Uterus (tissue), 4 donors: ENCODE measurements at places on chromosomes 7 and 10. TPM values are rescaled to one million over a fixed set of nuclear protein-coding genes. Genes with fewer than 3 reads are reported as not detected.

FRMPD2 gene
- total RNA-seq = 0.21 TPM

TAS2R4 gene
- total RNA-seq = 0.26 TPM

OR2A5 gene
- total RNA-seq = not detected

NUTM2B gene
- total RNA-seq = 0.41 TPM

NAT16 gene
- not detected for total RNA-seq

BLNK gene
- 1.8 TPM for total RNA-seq

GDF2 gene
- not detected for total RNA-seq

SLC16A9 gene
- 18.2 TPM for total RNA-seq

PCLO gene
- total RNA-seq = 2.6 TPM

DNA sequence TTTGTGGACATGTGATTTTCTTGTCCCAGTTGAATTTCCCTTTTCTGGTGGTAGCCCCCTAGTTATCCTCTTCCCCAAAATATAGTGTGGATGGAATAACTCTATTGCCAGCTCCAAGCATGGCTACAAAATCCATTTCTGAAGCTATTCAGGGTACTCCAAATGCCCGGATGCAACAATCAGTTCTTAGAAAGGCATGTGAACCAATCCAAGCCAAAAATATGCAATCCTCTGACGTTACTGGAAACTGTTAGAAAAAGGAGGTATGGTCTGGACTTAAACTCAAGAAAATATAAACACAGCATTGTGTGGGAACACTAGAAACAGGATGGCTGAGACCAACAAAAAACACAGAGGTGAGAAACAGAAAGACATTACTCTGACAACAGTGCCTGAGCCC, 347.0 kb downstream of the GPAM start:
- no peak for DNase-seq

DNA sequence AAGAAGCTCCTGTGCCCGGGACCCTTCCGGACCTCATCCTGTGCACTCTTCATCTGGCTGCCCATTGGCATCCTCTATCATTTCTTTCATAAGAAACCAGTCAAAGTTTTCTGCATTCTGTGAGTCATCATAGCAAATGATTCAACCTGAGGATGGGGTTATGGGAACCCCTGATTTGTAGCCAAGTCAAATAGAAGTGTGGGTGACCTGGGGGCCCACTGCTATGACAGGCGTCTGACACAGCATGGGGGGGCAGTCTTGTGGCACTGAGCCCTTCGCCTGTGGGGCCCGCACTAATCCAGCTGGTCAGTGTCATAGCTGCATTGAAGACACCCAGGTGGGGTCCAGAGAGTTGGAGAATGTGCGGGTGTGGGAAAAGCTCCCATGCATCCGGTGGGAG, 230.4 kb downstream of the USP6NL start:
- no peak for DNase-seq

DNA sequence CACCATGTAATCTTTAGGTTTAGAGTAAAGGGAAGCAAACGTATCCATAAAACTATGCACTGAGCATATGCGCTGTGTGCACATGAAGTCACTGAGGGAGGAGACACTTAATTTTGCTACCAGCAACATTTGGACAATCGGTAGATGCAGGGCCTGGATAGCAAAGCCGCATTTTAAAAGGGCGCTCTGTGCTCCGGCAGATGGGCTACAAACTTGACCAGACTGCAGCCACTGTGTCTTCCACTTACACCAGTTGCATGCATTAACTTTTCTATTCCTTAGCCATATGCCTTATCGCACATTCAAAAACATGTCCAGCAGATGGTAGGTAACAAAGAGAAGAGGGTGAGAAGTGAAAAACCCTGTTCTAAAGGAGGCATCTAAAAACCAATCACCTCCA, 18.3 kb downstream of the FAM171A1 start:
- DNase-seq = no peak

GRCh38 chr7:120933475-120933874, 17.1 kb upstream of the ING3 start:
- no peak for DNase-seq

GRCh38 chr7:132022188-132022587, 465.8 kb upstream of the PODXL start:
- no peak for DNase-seq

GRCh38 chr10:110336111-110336721, 31.5 kb upstream of the SMNDC1 start:
- DNase-seq = no peak

DNA sequence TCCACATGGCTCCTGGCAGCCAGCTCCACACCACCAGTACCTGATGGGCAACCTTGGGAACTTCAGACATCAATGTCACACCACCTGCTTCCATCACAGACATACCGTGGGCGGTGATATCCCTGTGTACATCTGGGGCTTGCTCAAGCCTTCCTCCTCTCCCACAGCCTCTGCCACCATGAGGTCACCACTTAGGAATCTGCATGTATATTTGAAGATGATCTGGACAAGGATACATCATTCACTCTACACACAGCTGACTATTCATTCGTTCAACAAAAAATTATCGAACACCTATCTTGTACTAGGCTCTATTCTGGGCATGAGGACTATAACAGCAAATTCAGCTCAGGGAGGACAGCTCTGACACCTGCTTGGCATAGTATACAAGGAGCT, 6.8 kb downstream of the DLG5 start:
- no peak for DNase-seq

DNA sequence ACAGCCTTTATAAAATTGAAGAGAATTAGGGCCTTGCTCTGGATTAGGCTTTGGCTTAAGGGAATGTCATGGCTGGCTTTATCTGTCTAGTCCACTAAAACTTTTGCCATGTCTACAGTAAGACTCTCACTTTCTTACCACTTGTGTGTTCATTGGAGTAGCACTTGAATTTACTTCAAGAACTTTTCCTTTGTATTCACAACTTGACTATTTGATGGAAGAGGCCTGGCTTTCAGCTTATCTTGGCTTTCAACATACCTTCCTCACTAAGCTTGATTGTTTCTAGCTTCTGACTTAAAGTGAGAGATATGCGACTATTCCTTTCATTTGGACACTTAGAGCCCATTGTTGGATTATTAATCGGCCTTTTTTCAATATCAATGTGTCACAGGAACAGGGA, 96.1 kb downstream of the TPST1 start:
- DNase-seq = no peak

GRCh38 chr7:151367284-151367683, 25.7 kb downstream of the NUB1 start:
- no peak for DNase-seq

- DNase-seq = no peak
Observed at GRCh38 chr10:119333146-119333792, 125.9 kb downstream of the GRK5 start.

- DNase-seq = no peak
Observed at GRCh38 chr7:72016574-72016973, 395.6 kb downstream of the CALN1 start.

DNA sequence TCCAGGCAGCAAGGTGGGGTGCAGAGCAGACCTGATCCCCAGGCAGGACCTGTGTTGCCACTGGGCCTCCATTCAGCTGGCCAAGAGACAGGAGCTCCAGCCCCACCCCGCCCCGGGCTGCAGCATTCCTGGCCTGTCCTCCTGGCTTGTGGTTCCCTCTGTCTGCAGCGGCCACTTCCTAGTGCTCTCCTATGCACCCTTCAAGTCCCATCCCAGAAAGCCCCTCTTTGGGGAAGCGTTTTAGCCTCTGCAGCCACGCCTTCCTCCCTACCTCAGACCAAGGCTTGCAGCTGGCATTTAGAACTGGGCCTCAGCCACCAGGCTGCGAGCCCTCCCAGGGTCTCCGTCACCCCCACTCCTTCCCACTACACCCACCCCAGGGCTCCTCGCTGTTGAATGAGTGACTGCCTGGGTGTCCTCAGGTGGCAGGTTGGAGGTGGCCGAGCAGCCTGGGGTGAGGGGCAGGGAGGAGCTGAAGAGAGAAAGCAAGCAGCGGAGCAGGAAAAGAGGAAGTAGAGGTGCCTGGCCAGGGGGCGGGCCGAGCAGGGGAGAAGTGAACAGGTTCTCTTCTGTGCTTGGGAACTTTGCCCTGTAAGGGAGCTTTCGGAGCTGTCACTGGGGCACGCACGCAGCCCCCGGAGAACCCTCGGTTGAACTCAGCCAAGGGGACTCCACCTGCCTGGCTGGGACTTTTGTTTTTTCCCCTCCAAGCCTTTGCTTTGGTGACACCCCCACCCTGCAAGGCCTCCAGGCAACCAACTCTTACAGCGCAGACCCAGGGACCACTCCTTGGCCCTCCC, 109.1 kb upstream of the TNRC18 start:
- DNase-seq = peak; percentile 81

- no peak for DNase-seq
Observed at GRCh38 chr7:2405201-2405600, 1.8 kb downstream of the CHST12 start.

GRCh38 chr7:44375236-44375699, 49.9 kb upstream of the CAMK2B start:
- no peak for DNase-seq

DNA sequence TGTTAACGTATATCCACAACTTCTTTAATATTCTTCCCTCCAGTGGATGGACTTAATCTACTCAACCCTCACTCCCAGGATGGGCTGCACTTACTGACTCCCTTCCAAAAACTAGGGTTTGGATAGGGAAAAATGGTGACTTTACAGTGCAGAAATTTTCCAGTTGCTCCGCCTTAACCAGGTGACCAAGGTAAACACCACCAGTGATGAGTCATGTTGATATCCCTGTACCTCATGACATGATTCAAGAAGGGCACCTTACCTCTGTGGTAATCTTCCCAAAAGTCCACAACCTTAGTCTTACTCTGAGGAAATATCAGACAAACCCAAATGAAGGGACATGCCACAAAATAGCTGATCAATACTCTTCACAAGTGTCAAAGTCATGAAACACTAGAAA, 3.5 kb upstream of the GSTK1 start:
- no peak for DNase-seq

GRCh38 chr10:20254078-20254477, 437.8 kb downstream of the PLXDC2 start:
- DNase-seq = peak; percentile 30

- DNase-seq = no peak
Observed at GRCh38 chr7:100446040-100446439, 9.7 kb upstream of the PPP1R35 start.

DNA sequence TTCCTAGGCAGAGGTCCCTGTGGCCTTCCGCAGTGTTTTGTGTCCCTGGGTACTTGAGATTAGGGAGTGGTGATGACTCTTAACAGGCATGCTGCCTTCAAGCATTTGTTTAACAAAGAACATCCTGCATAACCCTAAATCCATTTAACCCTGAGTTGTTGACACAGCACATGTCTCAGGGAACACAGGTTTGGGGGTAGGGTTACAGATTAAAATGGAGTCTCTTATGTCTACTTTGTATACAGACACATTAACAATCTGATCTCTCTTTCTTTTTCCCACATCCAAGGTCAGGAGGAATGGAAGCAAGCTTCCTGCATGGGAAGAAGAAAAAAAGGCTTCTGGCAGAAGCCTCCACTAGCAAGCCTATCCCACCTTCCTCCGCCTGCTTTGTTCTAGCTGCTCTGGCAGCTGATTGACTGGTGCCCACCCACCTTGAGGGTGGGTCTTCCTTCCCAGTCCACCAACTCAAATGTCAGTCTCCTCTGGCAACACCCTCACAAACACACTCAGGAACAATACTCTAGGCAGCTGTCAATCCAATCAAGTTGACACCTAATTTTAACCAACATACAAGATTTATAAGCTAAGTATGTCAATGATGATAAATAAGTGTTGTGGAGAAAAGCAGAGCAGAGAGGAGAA, 176.5 kb upstream of the CCZ1B start:
- DNase-seq = no peak

DNA sequence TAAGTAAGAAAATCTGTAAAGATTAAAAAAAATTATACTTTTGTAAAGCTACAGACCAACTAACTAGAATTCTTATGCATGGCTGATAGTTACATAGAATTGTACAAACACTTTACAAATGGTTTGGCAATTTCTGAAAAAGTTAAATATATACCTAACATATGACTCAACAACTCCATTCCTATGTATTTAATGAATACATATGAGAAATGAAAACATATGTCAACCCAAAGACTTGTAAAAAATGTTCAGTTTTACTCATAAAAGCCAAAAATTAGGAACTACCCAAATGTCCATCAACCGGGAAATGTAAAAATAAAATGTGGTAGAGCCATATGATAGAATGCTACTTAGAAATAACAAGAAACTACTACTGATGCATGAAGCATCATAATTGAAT, 152.6 kb upstream of the NRG3 start:
- DNase-seq = no peak

GRCh38 chr10:125990974-125991373, 94.6 kb downstream of the FANK1 start:
- DNase-seq = no peak

GRCh38 chr10:130497056-130498010, 361.1 kb downstream of the GLRX3 start:
- no peak for DNase-seq

DNA sequence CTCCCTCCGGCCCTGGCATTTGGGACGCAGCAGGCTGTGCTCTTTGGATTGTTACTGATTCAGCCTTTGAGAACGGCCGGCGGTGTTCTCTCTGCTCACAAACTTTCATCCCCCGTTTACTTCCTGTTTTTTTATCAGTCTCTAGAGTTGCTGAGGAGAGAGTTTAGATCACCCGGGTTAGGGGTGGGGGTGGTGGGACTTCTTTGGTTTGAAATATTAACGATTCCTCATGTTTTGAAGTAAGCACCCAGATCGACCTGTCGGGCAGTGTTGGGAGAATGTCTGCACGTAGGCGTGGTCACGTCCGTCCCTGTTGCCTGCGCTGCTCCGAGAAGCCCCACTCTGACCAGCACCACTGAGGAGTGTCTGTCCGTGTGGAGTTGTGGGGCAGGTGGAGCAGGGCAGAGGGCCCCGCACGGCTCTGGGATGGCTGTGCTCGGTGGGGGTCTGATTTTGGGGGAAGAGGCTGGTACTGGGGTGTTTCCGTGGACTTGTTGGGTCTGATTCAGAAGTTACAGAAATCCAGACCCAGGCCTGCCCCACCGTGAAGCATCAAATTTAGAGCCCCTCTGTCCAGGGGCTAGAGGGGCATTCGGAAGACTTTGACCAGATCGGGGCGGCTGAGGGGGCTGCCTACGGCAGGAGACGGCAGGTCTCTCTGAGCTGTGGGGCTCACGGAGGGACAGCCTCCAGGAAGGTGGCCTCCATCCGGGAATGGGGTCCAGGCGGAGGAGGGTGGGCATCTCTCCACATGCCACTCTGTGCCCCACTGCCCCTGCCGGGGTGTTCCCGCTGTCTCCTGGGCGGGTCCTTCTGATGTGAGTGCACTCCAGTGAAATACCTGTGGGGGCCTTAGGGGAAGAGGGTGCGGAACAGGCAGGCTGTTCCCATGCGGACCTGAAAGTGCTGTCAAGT, 7.4 kb downstream of the INPP5A start:
- DNase-seq = peak; percentile 16

- DNase-seq = no peak
Observed at GRCh38 chr7:151968357-151968756, 12.1 kb downstream of the GALNTL5 start.

GRCh38 chr7:114530057-114530611, 115.5 kb downstream of the FOXP2 start:
- DNase-seq = no peak

GRCh38 chr10:102859911-102860310, 5.9 kb downstream of the BORCS7 start:
- no peak for DNase-seq
